Retina (tissue), 1 donor: ENCODE measurements at places on chromosomes 16 and 17.
A peak's percentile ranks its signal among the peaks of the same experiment; 100 is the strongest.

DNA sequence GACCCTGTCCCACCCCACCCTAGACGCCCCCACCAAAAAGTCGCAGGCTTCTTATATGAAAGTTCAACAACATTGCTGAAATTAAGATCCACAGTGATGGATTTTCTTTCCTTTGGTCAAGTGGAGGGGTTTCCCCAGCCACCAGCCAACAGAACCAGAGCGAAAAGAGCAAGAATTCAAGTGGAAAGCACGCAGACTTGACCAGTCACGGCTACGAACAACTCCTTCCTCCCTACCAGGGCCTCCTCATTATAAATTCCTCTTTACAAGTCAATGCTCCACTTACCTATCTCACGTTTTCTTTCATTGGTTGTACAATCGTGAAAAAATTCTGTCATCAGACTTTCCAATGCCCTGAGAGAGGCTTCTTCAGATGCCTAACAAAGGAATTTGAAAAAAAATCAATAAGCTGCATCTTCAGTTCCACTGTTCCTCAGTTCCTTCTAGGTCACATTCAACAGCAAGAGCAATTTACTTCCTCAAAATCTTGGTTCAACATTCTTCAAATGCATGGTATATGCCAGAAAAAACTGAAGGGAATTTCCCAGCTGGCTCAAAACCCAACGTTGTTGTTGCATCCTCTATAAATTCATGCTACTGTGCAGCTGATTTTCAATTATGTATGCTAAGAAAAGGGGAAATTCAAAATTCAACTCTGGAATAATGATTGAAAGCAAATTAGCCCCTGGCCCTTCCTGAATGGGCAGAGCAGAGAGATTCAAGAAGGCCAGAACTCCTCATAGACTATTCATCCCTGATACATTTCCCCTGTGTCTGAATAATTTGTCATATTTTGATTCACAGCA lies 30.9 kb downstream of the XPO6 start:
- DNase-seq = no peak

- peak; percentile 13 for DNase-seq
Measured at GRCh38 chr16:72098936-72099335, 5.3 kb downstream of the DHX38 start.

DNA sequence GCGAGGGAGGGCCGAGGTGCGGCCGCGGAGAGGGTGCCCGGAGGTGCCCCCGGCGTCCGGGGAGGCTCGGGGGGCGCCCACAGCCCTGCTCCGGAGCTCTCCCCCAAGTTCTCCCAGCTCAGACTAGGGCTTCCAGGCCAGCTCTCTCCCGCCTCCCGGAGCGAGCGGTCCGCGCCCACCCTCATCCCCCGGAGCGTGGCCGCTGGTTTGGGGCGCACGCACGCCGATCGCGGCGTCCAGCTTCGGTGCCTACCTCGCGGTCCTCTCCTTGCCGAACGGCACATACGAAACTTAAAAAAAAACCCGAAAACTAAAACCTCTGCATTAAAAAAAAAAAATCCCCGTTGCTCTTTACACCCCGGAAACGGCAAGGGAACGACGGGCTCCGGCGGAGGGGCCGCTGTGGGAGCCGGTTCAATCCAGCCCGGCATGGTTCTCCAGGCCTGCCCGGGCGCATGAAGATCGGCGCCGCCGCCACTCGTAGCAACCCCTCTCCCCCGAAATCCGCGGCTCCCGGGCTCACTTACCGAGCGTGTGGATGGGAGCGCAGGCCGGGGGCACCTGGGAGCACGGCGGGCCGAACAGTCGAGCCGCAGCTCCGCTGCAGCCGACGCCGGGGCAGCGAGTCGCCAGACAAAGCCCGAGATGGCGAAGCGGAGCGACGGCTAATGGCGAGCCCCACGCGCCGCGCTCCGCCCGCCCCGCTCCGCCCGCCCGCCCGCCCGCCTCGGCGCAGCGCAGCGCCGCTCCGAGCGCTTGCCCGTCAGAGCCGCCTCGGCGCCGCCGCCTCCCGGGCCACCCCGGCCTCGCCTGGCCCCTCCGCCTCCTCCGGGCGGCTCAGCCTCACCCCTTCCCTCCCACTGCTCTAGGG lies 973 bp upstream of the UBTF start:
- peak; percentile 85 for DNase-seq

GRCh38 chr16:29790949-29791844 lies 646 bp downstream of the KIF22 start:
- DNase-seq = no peak

- no peak for DNase-seq
Measured at GRCh38 chr16:61590577-61590976, 445.7 kb downstream of the CDH8 start.

- DNase-seq = no peak
Measured at GRCh38 chr16:24289166-24289700, 33.1 kb downstream of the CACNG3 start.

GRCh38 chr17:39026980-39027451 lies 59.8 kb upstream of the FBXO47 start:
- peak; percentile 20 for DNase-seq
